ENCODE measurements at places on chromosomes 16 and 17. TPM values are rescaled to one million over a fixed set of nuclear protein-coding genes. Genes with fewer than 3 reads are reported as not detected.

- no peak for DNase-seq
Measured at GRCh38 chr17:15742051-15742795, 10.1 kb downstream of the TBC1D26 start.

The C16orf74 gene
- total RNA-seq: 0.37 TPM

DNA sequence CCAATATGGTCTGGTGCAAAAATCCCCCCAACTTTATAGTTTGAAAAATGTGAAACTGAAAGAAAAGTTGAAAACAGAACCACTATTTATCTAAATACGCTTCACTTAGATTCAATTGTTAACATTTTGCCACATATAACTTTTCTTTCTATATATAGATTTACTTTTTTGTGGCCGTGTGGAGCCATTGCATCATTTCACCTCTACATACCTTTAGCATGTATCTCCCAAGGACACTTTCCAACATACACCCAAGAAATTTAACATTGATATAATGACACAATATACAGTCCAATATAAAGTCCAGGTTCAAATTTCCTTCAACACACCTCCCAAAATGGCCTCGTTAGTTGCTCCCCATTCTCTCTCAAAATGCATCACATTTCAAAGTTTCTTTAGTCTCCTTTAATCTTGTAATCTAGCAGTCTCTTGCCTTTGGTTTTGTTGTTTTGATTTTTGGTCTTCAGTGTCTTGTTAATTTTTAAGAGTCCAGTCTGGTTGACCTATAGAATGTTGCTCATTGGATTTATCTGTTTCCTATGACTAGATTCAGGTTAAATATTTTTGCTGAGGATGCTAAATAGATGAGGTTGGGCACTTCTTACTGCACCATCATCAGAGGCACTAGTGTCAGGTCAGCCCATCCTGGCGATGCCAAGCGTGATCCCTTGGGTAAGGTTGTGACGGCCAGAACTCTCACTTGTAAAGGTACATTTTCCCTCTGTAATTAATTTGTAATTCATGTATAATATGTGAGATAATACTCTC, 64.3 kb upstream of the BCAR1 start:
- DNase-seq: no peak

The SYT17 gene
- 5.1 TPM for total RNA-seq

GRCh38 chr17:62995377-62995885, 29.4 kb downstream of the TANC2 start:
- DNase-seq: no peak

DNA sequence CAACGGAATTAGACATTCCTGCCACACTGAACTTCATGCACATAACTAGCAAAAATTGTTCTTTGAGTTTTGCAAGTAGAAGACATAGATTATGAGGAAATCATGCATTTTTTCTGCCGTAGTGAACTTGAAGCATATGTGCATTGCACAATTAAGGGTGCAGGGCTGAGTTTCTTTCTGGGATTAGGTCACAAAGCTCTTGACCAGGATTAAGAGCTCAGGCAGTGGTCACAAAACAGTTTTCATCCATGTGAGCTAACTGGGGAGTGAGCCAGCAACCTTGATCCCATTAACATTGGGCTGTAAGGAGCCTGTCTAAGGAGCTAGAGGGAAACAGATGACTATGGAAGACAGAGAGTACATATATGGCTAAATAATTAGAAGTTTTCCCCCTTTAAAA, 143.7 kb downstream of the PMP22 start:
- no peak for DNase-seq
